ELF-1 (cell line): ENCODE measurements at places on chromosomes 7 and 10.

GRCh38 chr7:154973381-154973780 is 29.5 kb downstream of the PAXIP1 start:
- DNase-seq = no peak

DNA sequence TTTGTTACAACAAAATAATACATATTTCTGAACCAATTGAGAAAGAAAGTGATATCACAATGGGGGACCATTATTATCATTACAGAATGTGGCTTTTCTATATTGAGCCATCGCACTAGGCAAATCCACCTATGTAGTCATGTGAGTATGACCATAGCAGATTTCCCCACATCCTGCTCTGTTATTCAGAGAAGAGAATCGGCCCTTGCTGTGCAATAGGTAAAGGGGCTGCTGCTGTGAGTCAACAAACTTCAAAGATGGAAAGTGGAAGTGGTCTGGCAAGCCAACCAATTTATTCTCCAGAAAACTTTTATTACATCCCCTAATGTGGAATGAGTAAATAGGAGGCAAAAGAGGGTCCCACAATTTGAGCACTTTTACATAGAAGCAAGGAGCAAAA is 573.4 kb downstream of the ETV1 start:
- DNase-seq = no peak

GRCh38 chr7:147412782-147413556 is 1177.6 kb upstream of the C7orf33 start:
- DNase-seq = no peak

DNA sequence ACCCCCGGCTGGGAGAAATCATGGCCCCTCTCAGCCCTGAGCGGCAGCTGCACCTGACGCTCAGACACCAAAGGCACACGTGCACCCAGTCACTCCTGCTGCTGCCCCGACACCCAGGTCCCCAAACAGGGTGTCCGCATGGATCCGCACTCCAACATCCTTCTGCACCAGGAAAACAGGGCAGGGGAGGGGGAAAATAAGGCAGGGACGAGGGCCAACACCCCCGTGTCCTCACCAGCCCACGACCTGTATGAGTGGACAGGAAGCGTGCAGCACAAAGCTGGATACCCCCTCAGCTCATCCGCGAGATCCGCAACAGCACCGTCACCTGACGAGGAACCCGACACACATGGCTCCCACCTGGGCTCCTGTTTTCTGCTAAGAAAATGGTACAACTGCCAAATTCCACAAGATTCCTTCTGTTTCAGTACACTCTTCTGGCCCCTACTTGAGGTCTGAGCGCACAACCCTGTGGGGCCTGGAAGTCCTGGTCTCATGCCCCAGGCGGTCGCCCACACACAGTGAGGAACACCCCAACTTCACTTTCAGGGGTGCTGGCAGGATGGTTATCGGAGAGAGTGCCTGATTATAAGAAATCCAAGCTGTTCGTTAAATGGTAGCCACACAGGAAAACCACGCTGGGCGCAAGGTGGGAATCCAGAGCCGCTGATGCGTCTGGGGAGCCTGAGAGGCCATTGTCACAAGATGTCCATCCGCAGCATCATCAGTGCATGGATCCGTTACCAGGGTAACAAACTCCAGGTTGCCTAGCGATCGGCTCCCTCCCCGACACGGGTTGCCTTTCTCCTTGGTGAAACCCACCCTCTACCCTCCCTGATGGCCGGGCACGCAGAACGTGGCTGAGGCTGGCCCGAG is 63.6 kb downstream of the ZRANB1 start:
- DNase-seq = no peak

GRCh38 chr7:6430974-6431373 is 16.8 kb downstream of the DAGLB start:
- no peak for DNase-seq

- DNase-seq = no peak
Observed at GRCh38 chr10:88866454-88866853, 13.6 kb upstream of the STAMBPL1 start.

- no peak for DNase-seq
Observed at GRCh38 chr7:98500764-98501163, 99.9 kb upstream of the BAIAP2L1 start.

- no peak for DNase-seq
Observed at GRCh38 chr10:119651514-119652360, 557 bp downstream of the BAG3 start.

GRCh38 chr10:77940627-77941026 is 14.1 kb upstream of the DLG5 start:
- no peak for DNase-seq
